ENCODE measurements at places on chromosomes 3 and 15.

DNA sequence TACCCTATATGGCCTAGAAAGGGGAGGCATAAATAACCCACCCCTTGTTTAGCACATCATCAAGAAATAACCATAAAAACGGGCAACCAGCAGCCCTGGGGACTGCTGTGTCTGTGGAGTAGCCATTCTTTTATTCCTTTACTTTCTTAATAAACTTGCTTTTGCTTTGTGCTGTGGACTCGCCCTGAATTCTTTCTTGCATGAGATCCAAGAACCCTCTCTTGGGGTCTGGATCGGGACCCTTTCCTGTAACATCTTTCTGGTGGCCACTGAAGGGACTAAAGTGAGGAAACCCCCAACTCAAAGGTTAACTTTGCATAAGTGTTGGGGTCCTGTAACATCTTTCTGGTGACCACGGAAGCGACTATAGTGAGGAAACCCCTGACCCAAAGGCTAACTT lies 15.7 kb upstream of the HHATL start:
- no peak for DNase-seq

- DNase-seq, result no peak
Observed at GRCh38 chr3:124174476-124174875, 182.6 kb upstream of the ROPN1 start.

- DNase-seq, result peak; percentile 18
Observed at GRCh38 chr3:29183346-29184087, 97.4 kb upstream of the RBMS3 start.

- no peak for DNase-seq
Observed at GRCh38 chr15:73684581-73685455, 635 bp downstream of the CD276 start.

GRCh38 chr15:89136078-89136806 lies 48.0 kb downstream of the ABHD2 start:
- DNase-seq, result no peak

GRCh38 chr3:153285194-153285641 lies 123.2 kb downstream of the RAP2B start:
- no peak for DNase-seq

- DNase-seq, result no peak
Observed at GRCh38 chr3:183446838-183447205, 18.4 kb upstream of the MCF2L2 start.

GRCh38 chr3:99818818-99819217 lies 1.2 kb downstream of the CMSS1 start:
- no peak for DNase-seq

GRCh38 chr3:168803536-168803935 lies 707.8 kb upstream of the GOLIM4 start:
- no peak for DNase-seq
